Vagina (tissue), 2 donors: ENCODE measurements at places on chromosomes 16 and 17.

DNA sequence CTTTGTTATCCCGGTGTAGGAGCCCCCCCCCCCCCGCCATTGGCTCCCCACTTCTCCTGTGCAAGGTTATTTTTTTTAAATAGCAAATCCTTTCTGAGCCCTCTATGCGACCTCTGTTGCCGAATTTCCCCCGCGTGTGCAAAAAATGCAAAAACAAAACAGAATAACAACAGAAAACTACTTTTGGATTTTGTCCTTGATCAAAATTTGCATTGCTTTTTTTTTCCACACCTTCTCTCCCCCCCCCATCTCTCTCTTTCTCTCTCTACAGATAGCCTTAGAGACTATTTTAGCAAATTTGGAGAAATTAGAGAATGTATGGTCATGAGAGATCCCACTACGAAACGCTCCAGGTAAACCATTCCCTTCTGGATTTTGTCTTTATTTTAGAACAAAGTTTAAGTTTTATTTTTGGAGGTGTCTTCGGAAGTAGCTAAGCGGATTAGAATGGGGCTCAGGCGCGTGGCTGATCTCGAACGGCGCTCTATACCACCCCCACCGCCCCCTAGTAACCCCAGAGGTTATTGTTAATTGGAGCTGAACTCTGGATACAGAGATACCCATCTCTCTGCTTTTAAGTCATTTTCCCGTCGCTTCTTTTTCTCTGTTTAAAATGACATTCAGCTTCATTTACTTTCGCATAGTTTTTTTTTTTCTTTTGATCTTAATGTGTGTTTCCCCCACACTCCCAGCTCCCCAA, 1.0 kb downstream of the MSI2 start:
- peak; percentile 40 for DNase-seq

GRCh38 chr16:11396241-11397048, 51.2 kb downstream of the RMI2 start:
- DNase-seq = no peak

DNA sequence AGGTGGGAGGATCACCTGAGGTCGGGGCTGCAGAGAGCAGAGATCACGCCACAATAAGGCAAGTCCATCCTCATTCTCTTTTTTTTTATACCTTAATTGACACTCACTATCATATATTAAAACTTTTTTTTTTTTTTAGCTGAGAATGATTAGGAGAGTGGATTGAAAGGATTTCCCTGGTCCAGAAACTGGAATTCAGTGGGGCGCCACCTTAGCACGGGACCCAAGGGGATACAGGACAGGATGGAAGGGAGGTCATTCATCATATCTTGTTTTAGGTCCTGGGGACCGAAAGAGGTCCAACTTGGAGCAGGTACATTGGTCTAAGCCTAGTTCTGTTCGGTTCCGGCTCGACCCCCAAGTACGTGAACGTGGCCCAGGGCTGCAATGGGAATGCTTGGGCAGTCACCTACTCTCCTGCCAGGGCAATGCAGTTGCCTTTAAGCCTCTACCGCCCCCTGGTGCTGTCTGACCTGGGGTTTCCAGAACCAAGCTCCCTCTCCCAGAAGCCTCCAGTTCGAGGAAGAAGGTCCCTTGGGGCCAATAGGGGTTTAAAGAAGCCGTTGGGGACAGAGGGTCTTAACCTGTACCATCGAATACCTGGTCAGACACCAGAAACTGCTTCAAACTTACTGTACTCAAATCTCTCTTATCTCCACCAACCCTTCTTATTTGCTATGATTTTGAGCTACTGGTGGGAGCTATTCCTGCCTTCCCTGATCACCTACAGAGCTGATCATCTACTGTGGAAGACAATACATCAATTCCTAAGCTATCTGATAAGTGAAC, 19.9 kb upstream of the GPATCH8 start:
- no peak for DNase-seq

DNA sequence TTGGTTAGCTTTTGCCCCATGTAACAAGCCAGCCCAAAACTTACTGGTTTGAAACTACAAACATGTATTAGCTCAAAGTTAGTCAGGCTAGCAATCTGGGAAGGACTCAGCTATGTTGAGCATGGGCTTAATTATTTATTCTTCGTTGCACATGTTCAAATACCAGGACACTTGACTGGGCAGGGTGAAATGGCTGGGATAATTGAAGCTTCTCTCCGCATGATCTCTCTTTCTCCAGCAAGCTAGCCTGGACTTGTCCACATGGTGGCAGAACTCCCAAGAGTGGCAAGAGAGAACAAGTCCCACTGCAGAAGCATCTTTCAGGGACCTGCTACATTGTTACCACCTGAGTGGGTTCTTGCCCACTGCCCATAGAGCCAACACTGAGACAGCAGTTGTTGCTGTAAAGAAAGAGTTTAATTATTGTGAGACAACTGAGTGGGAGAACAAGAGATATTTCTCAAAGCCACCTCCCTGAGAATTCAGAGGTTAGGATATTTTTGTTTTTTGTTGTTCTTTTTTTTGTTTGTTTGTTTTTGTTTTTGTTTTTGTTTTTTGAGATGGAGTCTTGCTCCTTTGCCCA, 16.8 kb upstream of the ATF7IP2 start:
- no peak for DNase-seq

DNA sequence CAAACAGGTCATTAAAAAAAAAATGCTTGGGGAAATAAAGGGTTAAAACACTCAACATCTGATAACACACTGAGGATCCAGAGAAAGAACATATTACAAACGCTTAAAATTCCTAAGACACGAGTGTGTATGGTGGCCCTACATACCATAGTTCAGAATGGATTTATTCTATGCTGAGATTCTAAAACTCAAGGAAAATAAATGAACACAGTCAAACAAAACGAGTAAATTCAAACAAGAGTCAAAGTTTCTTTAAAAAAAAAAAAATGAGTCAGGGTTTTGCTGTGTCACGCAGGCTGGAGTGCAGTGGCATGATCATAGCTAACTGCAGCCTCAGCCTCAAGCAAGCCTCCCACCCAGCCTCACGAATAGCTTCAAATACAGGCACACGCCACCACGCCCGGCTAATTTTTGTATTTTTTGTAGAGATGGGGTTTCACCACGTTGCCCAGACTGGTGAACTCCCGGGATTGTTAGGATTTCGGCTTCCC, 17.4 kb downstream of the CRK start:
- no peak for DNase-seq
